Renal cortical epithelial cell (primary cell): ENCODE measurements at places on chromosomes 5 and 9. TPM values are rescaled to one million over a fixed set of nuclear protein-coding genes. Genes with fewer than 3 reads are reported as not detected.

Gene ZNF483
- total RNA-seq: 5.7 and 6.7 TPM in 2 replicates

Gene TMEM267
- total RNA-seq: 27.8 and 29.4 TPM in 2 replicates

Gene OTULINL
- 0.94 and 1.0 TPM in 2 replicates for total RNA-seq

Gene PCDHA12
- total RNA-seq: 2.4 and 7.8 TPM in 2 replicates

Gene TMEM174
- 0.15 TPM in 1 of 2 replicates, not detected in the other for total RNA-seq

Gene TMEM215
- not detected in 2 replicates for total RNA-seq

Gene FIBCD1
- total RNA-seq: 0.52 and 7.9 TPM in 2 replicates

Gene TMEM171
- 9.4 and 11.3 TPM in 2 replicates for total RNA-seq

Gene TRIM41
- 12.8 and 13.7 TPM in 2 replicates for total RNA-seq

Gene CNTNAP3B
- total RNA-seq: 1.7 and 11.7 TPM in 2 replicates

Gene HSPB3
- not detected in 2 replicates for total RNA-seq

Gene NMUR2
- not detected in 2 replicates for total RNA-seq

Gene OR1Q1
- not detected in 2 replicates for total RNA-seq

Gene PCDHA2
- 0.35 TPM in 1 of 2 replicates, not detected in the other for total RNA-seq

Gene GCNT4
- total RNA-seq: 5.5 and 11.6 TPM in 2 replicates

Gene NIPAL4
- 1.1 and 2.6 TPM in 2 replicates for total RNA-seq

Gene PLPP6
- total RNA-seq: 9.9 and 12.5 TPM in 2 replicates

Gene ACTBL2
- total RNA-seq: 5.6 and 8.0 TPM in 2 replicates

Gene FOXD4
- total RNA-seq: 0.20 TPM in 1 of 2 replicates, not detected in the other

Gene TMOD1
- 1.6 and 6.5 TPM in 2 replicates for total RNA-seq

Gene IFNB1
- total RNA-seq: not detected in 2 replicates

Gene RBM27
- 27.6 and 38.2 TPM in 2 replicates for total RNA-seq

Gene PGM5
- 0.55 and 1.0 TPM in 2 replicates for total RNA-seq

Gene HMCN2
- under 0.01 TPM in 1 of 2 replicates, not detected in the other for total RNA-seq

Gene PAIP2
- total RNA-seq: 62.3 and 110 TPM in 2 replicates

Gene WNK2
- 0.17 TPM in 1 of 2 replicates, not detected in the other for total RNA-seq

Gene ACSL6
- total RNA-seq: 0.05 TPM in 1 of 2 replicates, not detected in the other

Gene TRIM14
- total RNA-seq: 5.2 and 11.3 TPM in 2 replicates

Gene FBP2
- not detected in 2 replicates for total RNA-seq

Gene WDR38
- total RNA-seq: not detected in 2 replicates

Gene FOXD4L4
- 0.20 TPM in 1 of 2 replicates, not detected in the other for total RNA-seq

Gene ZNF618
- total RNA-seq: 3.5 and 30.6 TPM in 2 replicates

Gene PFN3
- not detected in 2 replicates for total RNA-seq

Gene FUT7
- not detected in 2 replicates for total RNA-seq

Gene IL13
- not detected in 2 replicates for total RNA-seq

Gene SHOC1
- total RNA-seq: 0.30 TPM in 1 of 2 replicates, not detected in the other

Gene CCDC180
- 0.17 and 1.5 TPM in 2 replicates for total RNA-seq

Gene COL5A1
- total RNA-seq: 2.4 and 12.8 TPM in 2 replicates

Gene RCL1
- total RNA-seq: 12.9 and 18.5 TPM in 2 replicates

Gene TAS2R1
- total RNA-seq: not detected in 2 replicates

Gene PROB1
- total RNA-seq: 0.52 and 2.8 TPM in 2 replicates

Gene PCDHB5
- total RNA-seq: 0.35 and 10.0 TPM in 2 replicates

Gene CDH9
- not detected in 2 replicates for total RNA-seq

Gene MAST4
- total RNA-seq: 4.0 and 8.7 TPM in 2 replicates

Gene WNT8A
- total RNA-seq: not detected in 2 replicates

Gene HK3
- total RNA-seq: 0.05 and 0.17 TPM in 2 replicates

Gene SEC61B
- total RNA-seq: 70.1 and 134 TPM in 2 replicates

Gene PCA3
- total RNA-seq: 0.05 TPM in 1 of 2 replicates, not detected in the other

Gene RICTOR
- 33.0 and 42.5 TPM in 2 replicates for total RNA-seq

Gene ORM1
- total RNA-seq: not detected in 2 replicates

Gene LRRTM2
- total RNA-seq: 0.10 TPM in 1 of 2 replicates, not detected in the other
